Smooth muscle cell of the coronary artery (primary cell): ENCODE measurements at places on chromosomes 16 and 17. TPM values are rescaled to one million over a fixed set of nuclear protein-coding genes. Genes with fewer than 3 reads are reported as not detected.

The RAB26 gene
- 1.3 and 1.5 TPM in 2 replicates for total RNA-seq

The COA3 gene
- 61.5 and 63.4 TPM in 2 replicates for total RNA-seq

The CD19 gene
- total RNA-seq: not detected in 2 replicates

The CIAO2B gene
- 244 and 278 TPM in 2 replicates for total RNA-seq

The PRSS21 gene
- total RNA-seq: 0.15 and 0.23 TPM in 2 replicates

The ELOB gene
- total RNA-seq: 605 and 1,061 TPM in 2 replicates
